NCI-H2171 (cell line): ENCODE measurements at places on chromosomes 2 and 18.

- no peak for DNase-seq
These were observed 22.5 kb downstream of the STAT4 start for GRCh38 chr2:191128172-191128910.

DNA sequence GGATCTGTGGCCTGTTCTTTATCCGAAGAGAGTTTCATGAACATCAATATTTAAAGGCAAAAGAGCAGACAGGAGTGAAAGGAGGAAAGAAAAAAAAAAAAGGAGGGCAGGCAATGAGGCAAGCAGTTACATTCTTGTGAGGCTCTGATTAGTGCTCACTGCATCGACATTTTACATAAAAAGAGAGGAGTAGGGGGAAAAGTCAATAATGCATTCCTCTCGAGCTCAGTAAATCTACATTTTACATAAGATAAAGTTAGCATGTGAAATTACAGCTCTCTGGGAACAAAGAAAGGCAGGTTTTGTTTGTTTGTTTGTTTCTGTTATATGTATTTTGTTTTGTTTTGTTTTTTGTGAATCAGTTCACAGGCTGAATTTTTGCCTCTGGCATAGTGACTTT is 187.1 kb upstream of the ARL4C start:
- no peak for DNase-seq

DNA sequence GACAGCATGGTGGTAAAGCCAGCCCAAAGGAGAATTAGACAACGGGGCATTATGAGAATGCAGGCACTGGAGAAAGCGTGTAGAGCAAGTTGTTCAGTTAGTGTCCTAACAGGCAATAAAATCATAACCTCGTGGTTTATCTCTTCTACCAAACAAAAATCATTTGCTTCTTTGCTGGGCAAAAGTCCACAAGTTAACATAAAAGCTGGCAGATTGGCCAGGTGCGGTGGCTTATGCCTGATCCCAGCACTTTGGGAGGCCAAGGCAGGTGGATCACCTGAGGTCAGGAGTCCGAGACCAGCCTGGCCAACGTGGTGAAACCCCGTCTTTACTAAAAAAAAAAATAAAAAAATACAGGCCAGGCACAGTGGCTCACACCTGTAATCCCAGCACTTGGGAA is 364.1 kb downstream of the SETBP1 start:
- no peak for DNase-seq

GRCh38 chr2:17190527-17190926 is 327.7 kb downstream of the RAD51AP2 start:
- no peak for DNase-seq

- DNase-seq = no peak
These were observed 322.6 kb downstream of the RBM43 start for GRCh38 chr2:150939087-150939486.

DNA sequence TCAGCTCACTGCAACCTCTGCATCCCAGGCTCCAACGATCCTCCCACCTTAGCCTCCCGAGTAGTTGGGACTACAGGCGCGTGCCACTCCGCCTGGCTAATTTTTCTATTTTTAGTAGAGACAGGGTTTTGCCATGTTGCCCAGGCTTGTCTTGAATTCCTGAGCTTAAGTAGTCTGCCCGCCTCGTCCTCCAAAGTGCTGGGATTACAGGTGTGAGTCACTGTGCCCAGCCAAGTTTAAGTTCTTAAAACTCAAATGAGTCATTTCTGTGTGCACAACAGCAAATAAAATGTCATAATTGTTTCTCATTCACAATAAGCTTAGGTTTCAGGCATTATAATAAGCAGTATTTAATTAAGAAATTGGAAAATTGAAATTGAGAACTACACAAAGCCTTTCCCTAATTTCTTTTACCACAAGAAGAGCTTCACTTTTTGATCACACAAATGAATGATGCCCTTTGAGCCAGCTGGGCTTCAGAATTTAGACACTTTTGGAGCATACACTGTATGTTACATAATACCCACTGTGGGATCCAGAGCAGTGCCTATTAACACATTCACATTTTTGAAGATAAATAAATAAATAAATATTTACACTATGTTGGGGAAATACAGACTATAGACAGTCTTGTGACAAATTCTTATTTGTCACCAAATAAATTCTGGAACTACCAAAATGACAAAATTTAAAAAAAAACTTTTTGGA is 8.6 kb upstream of the ME2 start:
- no peak for DNase-seq

GRCh38 chr2:60028849-60029565 is 524.4 kb downstream of the BCL11A start:
- DNase-seq = no peak
